ENCODE measurements at places on chromosomes 7 and 10. TPM values are rescaled to one million over a fixed set of nuclear protein-coding genes. Genes with fewer than 3 reads are reported as not detected.

The CALML5 gene
- not detected for total RNA-seq

The SLC16A12 gene
- total RNA-seq = 3.2 TPM

The TAX1BP1 gene
- 81.1 TPM for total RNA-seq

The PHYHIPL gene
- not detected for total RNA-seq

The CCDC172 gene
- not detected for total RNA-seq

The LRRC17 gene
- 20.7 TPM for total RNA-seq

The ANXA8 gene
- not detected for total RNA-seq

The CREB5 gene
- 1.7 TPM for total RNA-seq

The C10orf67 gene
- not detected for total RNA-seq

The VSTM4 gene
- 0.27 TPM for total RNA-seq

The TAS2R41 gene
- total RNA-seq = not detected

The EN2 gene
- total RNA-seq = 0.09 TPM

The PRLHR gene
- total RNA-seq = not detected

The FOXI2 gene
- not detected for total RNA-seq

The GPR85 gene
- total RNA-seq = 0.19 TPM

The CTAGE8 gene
- not detected for total RNA-seq

The AZGP1 gene
- total RNA-seq = not detected

The RADIL gene
- 1.0 TPM for total RNA-seq

The OIT3 gene
- 0.09 TPM for total RNA-seq

The CCDC3 gene
- 2.2 TPM for total RNA-seq

The SAMD9L gene
- total RNA-seq = 9.9 TPM

The ANKRD26 gene
- 7.2 TPM for total RNA-seq

The CDC14C gene
- total RNA-seq = not detected

The LIPA gene
- total RNA-seq = 14.9 TPM

The PAPSS2 gene
- total RNA-seq = 50.6 TPM

The AQP1 gene
- total RNA-seq = 14.2 TPM

The CALHM3 gene
- total RNA-seq = not detected

The PITX3 gene
- not detected for total RNA-seq

The SEC23IP gene
- total RNA-seq = 35.1 TPM

The TTYH3 gene
- 51.1 TPM for total RNA-seq

The UNC5B gene
- total RNA-seq = 23.7 TPM

The FAM170B gene
- total RNA-seq = not detected

The CARD11 gene
- 46.0 TPM for total RNA-seq

The HNRNPA2B1 gene
- total RNA-seq = 149 TPM

The MICALL2 gene
- 13.4 TPM for total RNA-seq

The SFTPA2 gene
- not detected for total RNA-seq

The SHH gene
- total RNA-seq = 0.38 TPM

The NPFFR1 gene
- total RNA-seq = not detected

The FAM237B gene
- total RNA-seq = not detected

The CNNM1 gene
- not detected for total RNA-seq

The TMEM196 gene
- total RNA-seq = not detected

The EIF5AL1 gene
- total RNA-seq = 0.38 TPM

The TSPAN13 gene
- total RNA-seq = 19.5 TPM
